ENCODE measurements at places on chromosomes 11 and 22.

DNA sequence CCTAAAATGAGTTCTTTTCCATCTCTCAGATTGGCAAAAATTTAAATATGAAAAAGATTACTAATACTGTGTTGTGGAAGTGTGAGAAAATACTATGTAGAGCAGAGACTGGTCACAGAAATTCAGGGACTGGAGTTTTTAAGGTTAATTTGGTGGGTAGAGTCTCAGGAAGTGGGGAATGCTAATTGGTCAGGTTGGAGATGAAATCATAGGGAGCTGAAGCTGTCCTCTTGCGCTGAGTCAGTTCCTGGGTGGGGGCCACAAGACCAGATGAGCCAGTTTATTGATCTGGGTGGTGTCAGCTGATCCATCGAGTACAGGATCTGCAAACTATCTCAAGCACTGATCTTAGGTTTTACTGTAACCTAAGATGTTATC is 29.4 kb upstream of the TMEM86A start:
- DNase-seq = no peak

DNA sequence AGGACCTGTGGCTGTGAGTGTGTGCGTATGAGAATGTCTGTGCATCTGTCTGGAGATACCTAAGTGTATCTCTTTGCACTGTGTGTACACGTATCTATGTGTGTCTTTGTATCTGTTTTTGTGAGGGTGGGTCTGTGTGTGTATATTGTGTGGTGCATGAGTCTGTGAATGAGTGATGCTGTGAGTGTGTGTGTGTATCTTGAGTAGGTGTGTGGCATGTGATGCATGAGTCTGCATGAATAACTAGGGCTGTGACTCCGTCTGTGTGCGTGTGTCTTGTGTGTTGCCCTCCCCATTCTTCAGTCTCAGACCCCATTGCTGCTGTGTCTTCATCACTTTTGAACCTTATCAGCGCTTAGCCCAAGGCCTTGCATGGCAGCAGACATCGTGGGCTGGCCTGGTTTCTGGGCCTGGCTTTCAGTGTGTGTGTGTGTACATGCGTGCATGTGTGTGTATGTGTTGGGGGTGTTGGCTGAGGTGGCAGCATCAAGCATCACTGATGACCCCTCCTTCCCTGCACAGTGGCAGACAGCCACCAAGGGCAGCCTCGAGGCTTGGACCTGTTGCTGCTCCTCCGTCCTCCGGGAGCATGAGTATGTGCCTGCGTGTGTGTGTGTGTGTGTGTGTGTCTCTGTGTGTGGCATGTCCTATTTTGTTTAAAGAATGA is 1.4 kb downstream of the SGSM1 start:
- no peak for DNase-seq

- DNase-seq = no peak
Measured at GRCh38 chr11:105690467-105690866, 80.6 kb downstream of the GRIA4 start.

- no peak for DNase-seq
Measured at GRCh38 chr11:47443028-47443700, 5.8 kb downstream of the RAPSN start.

DNA sequence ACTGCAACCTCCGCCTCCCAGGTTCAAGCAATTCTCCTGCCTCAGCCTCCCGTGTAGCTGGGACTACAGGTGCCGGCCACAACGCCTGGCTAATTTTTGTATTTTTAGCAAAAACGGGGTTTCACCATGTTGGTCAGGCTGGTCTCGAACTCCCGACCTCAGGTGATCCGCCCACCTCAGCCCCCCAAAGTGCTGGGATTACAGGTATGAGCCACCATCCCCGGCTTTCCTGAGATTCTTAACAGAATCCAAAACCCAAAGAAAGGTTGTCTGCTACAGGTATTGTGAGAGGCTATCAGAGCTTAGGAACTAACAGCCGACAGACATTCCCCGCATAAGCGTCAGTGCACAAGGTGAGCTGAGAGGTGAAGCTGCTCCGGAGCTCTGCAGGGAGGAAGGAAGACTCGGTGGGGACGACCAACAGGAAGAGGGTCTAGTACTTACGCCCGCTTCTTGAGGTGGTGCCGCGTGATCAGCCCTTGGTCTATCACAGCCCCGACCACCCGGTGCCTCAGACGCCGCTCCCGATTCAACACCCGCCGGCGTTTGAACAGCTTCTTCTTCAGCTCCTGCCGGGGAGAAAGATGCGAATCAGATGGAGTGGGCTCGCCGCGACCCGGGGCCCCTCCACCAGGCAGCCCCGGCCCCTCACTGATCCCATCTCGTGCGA is 470 bp downstream of the C11orf98 start:
- peak; percentile 58 for DNase-seq

DNA sequence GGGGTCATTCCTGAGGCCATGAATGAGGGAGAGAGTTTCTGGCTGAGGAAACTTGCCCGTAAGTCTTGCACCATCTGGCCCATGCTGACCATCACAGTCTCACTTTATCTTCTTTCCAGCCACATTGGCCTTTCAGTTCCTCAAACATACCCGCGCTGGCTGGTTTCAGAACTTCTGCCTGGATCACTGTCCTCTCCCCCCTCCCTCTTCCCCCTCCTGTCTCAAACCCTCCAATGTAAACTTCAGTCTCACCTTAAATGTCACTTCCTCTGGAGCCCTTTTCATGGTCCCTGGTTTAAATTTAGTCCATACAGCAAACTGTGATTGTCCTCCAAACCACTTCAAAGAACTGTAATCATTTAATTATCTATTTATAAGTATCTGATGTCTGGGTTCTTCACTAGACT is 3.7 kb upstream of the TMEM109 start:
- no peak for DNase-seq

- no peak for DNase-seq
Measured at GRCh38 chr11:102184269-102184987, 74.2 kb downstream of the YAP1 start.

DNA sequence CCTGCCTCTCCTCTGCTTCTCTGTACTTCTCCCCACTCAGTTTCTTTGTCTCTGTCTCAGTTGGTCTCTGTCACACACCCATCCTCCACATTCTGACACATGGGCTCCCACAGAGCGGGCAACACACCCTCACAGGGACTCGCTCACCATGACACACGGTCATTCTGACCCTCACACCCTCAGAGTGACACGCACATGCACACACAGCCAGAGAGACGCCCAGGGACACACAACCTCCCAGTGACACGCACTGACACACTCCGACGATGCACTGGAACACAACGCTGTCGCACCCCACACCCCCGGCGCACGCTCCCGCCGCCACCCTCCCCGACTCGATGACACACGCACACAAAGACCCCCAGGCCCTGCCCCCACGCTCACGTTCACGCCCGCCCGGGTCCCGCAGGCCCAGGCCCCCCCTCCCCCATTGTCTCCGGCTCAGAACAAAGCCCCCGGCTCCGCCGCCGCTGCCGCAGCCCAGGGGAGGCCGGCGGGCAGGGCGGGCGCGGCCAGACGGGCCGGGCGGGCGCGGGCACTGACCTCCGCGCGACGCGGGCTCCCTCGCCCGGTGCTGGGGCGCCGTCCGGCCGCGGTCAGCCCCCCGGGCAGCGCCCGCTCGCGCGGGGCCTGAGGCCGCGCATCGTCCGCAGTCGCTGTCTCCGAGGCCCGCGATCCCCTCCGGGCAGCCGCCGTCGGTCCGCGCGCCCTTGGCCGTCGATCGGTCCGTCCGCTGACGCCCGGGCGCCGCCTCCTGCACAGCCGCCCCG is 404 bp downstream of the DCHS1 start:
- peak; percentile 38 for DNase-seq

DNA sequence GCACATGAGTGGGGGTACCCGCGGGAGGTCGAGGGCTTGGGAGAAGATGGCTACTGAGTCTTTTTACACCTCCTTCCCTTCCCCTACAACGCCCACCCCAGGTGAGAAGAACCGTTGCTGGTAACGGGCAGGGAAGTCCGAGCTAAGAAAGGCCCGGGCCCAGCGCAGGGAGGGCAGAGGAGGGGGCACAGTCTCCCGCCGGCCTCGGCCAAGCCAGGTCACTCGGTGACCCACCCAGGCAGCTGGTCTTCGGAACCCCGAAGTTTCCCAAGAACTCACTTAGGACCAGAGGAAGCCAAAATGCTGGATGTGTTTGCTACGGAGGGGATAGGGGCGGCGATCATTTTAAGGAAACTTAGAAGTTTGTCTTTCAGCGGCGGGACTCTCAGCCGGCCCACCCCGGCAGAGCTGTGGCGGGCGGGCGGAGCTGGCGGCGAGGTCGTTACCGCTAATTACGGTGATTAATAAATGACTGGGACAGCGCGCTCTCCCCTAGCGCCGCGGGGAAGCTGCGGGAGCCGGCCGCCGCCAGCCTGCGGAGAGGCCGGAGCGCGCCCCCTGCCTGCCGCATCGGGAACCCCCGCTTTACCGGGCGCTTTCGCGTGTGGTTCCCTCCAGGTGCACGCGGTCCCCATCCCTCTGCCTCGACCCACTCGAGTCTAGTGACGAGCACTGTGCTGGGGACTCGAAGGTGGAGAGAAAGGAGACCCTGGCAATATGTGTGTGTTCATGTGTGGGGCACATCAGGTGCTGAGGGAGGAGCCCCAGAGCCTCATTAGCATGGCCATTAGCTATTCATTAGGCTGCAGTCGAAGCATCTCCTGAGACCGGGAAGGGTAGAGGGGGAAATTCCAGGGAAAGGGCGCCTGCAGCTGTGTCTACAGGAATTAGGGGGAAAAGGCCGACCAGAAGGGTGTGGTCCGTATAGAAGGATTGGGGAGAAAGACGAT is 945 bp downstream of the ROBO3 start:
- DNase-seq = peak; percentile 52

GRCh38 chr11:32939046-32939445 is 46.4 kb downstream of the QSER1 start:
- DNase-seq = no peak

GRCh38 chr11:107151158-107151557 is 132.9 kb upstream of the GUCY1A2 start:
- no peak for DNase-seq

DNA sequence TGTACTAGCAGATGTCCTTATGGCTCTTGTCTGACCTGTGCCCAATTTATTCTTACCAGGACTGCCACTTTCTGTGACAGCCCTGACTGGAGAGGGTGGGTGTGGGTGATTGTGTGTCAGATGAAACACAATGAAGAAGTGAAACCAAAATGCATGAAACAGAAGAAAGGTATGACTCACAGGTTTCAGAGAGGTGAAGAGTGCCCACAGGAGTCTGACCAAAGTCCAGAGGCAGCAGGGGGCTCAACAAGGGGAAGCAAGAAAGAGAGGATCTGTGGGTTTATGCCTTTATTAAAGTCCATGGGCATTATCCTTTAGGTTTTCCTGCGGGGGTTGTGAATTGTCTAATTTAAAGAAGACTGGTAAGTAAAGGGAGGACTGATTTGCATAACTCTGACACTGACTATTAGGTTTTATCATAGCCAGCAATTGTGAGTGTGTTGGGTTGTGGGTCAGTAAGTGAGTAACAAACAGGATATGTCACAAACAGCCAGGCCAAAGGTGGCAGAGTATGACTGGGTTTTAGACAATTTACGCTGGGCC is 3.9 kb upstream of the OR4C6 start:
- DNase-seq = no peak

DNA sequence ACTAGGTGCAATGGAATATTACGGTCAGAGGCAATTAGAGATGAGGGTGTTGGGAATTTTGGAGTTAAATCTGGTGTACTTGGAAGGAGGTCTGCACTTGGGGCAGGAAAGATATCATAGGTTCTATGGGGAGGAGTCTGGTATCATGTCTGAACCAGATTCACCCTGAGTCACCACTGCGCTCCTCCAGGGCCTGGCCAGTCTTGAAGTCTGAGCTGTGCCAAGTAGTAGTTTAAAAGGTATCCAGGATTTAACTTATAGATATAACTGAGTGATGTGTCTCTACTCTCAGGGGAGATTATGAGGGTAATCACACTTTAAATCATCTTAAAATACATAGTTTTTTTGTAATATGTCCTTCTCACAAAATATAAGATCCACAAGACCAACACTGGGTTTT is 6.6 kb downstream of the CNGA4 start:
- no peak for DNase-seq

- no peak for DNase-seq
Measured at GRCh38 chr11:61024938-61025820, 53.7 kb downstream of the CD6 start.

- DNase-seq = no peak
Measured at GRCh38 chr11:986270-986951, 50.1 kb downstream of the MUC6 start.

DNA sequence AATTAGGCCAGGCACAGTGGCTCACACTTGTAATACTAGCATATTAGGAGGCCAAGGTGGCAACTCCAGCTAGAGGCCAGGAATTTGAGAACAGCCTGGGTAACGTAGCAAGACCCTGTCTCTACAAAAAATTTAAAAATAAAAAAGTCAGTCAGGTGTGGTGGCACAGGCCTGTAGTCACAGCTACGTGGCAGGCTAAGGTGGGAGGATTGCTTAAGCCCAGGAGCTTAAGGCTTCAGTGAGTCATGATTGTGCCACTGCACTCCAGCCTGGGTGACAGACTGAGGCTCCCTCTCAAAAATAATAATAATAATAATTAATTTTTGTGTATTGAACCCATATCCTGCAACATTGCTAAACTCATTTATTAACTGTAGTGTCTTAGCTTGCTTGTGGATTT is 15.3 kb upstream of the TRIM29 start:
- DNase-seq = no peak

GRCh38 chr22:50657925-50658324 is 14.7 kb upstream of the SHANK3 start:
- no peak for DNase-seq

GRCh38 chr22:30375312-30375849 is 11.8 kb downstream of the RNF215 start:
- no peak for DNase-seq

GRCh38 chr11:16862726-16863125 is 124.3 kb downstream of the C11orf58 start:
- DNase-seq = no peak

DNA sequence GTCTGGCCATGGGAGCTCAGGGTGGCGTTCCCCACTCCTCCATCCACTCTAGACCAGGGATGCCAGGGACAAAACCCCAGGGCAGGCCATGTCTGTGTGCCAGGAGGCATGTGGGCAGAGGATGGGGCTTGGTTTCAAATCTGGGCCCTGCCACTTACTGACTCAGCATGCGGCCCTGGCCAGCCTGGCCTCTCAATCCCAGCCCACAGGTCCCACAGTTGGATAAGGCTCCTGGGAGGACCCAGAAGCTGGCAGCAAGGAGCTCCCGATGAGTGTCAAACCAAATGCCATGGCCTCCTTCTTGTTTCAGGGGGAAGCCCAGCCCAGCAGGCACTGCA is 1290.4 kb downstream of the BRD1 start:
- no peak for DNase-seq

DNA sequence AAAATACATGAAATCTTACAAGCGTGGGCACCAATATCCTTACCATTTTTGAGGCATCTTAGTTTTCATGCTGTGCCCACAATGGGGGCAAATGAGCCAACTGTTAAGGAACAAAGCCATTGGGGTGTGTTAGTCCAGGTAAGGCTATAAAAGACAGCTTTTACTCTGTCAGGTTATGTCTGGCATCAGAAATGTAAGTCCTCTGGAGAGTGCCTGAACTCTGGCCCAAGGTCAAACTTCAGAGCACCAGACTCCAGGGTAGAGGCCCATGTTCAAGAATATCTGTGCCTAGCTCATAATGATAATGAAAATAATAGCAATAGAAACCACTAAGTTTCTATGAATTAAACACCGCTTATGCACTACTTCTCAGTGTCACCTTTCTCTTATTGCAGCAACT is 105.5 kb downstream of the CSNK2A3 start:
- no peak for DNase-seq
